ENCODE measurements at places on chromosomes 5 and 9. TPM values are rescaled to one million over a fixed set of nuclear protein-coding genes. Genes with fewer than 3 reads are reported as not detected.

DNA sequence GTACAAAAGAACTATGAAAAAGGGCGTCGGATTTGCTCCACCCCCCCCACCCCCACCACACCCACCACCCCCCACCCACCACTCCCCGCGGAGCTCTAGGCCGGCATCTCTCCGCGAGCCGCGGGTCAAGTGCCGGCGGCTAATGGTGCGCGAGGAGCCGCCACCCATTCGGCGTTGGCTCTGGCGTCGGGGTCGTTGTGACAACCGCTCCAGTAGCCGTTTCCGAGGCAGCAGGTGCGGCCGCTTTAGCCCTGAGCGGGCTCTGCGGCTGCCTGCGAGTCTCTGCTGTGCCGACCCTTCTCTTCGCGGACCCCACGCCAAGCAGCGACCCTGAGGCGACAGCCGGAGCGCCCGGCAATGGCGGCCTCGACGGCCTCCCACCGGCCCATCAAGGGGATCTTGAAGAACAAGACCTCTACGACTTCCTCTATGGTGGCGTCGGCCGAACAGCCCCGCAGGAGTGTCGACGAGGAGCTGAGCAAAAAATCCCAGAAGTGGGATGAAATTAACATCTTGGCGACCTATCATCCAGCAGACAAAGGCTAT lies at the start of gene PPP1R2B:
PPP1R2B (plus strand) TSS at position 90 of the 546 bp plus-strand sequence; CDS start at position 358, 268 bp downstream.
- DNase-seq = no peak

GRCh38 chr9:33128570-33128969 lies 38.6 kb downstream of the B4GALT1 start:
- no peak for DNase-seq

GRCh38 chr5:61619289-61619688 lies 287.2 kb downstream of the ZSWIM6 start:
- DNase-seq = no peak

Gene DBH
- 1.3 TPM for total RNA-seq

Gene KCTD16
- total RNA-seq = 53.9 TPM

Measured in dorsolateral prefrontal cortex (tissue), 122 donors.